D341Med (cell line): ENCODE measurements at places on chromosomes 16 and 17.

DNA sequence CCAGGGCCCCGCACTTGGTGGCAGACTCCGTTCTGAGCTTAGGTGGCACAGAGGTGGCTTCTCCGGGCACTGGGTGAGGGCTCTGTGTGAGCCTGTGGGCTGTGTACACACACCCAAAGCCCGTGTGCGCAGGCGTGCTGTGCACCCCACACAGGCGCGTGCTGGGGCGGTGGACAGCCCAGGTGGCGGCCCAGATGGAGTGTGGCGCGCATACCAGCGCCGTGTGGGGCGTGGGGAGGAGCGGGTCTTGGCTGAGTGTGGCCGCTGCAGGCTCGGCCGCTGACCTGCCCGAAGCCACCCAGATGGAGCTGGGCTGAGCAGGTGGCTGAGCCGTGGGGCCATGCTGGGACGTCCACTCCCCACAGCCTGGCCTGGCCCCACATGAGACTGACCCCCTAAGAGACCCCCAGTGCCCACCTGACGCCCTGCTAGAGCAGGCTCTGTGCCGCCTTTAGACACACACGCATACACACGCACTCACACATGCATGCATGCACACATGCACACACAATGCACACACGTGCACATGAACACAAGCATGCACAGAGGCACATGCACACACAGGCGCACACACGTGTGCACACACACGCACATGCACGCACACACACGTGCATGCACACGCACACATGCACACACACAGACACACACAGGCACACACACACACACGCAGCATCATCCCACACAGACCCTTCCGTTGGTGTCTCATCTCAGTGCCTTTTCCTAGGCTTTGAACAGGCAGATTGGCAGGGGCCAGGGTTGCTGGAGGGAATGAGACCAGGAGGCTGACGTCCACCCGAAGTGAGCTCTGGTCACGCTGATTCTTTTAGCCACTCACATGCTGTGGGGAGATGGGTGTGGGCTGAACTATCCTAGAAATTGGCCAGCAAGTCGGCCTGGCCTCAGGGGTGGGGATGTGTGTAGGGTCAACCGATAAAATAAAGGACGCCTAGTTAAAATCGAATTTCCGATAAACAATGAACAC is 2.1 kb downstream of the PRR35 start:
- DNase-seq: no peak

DNA sequence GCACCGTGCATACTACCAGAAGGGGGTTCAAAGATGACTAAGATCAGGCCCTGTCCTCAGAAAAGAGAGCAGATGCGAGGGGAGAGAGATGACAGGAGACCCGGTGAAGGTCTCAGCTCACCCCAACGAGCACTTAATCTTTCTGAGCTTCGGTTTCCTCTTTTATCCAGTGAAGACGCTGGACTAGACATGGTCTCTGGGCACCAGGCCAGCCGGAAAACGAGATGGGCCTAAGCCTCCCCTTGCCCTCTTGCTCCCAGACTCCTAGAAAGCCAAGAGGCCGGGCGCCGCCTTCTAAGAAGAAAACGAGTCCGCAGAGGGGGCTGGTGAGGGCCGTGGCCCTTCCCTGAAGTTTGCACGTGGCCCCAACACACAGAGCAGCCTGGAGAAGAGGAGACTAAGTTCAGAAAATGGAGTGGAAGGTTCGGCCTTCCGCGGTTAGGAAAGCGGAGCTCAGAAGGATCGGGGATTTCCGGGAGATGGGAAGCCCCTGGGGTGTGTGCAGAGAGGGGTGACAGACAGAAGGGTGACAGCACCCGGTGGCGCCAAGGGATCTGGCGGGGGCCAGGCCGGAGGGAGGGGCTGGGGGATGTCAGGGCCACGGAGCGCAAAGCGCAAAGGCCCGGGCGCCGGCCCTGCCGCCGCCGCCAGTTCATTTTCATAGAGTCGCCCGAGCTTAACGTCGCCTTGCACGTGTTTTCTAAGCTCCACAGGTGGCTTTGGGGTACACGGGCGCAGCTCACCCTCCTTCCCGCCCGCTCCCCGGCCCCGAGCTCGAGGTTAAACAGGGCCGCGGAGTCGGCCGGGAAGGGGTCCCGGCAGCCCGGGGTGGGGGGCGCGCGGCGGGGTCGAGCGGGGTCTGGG is 42.1 kb upstream of the BHLHA9 start:
- no peak for DNase-seq

GRCh38 chr17:68103148-68103547 is 67.6 kb downstream of the KPNA2 start:
- no peak for DNase-seq

GRCh38 chr17:15663176-15663575 is 20.9 kb downstream of the TRIM16 start:
- DNase-seq: no peak

DNA sequence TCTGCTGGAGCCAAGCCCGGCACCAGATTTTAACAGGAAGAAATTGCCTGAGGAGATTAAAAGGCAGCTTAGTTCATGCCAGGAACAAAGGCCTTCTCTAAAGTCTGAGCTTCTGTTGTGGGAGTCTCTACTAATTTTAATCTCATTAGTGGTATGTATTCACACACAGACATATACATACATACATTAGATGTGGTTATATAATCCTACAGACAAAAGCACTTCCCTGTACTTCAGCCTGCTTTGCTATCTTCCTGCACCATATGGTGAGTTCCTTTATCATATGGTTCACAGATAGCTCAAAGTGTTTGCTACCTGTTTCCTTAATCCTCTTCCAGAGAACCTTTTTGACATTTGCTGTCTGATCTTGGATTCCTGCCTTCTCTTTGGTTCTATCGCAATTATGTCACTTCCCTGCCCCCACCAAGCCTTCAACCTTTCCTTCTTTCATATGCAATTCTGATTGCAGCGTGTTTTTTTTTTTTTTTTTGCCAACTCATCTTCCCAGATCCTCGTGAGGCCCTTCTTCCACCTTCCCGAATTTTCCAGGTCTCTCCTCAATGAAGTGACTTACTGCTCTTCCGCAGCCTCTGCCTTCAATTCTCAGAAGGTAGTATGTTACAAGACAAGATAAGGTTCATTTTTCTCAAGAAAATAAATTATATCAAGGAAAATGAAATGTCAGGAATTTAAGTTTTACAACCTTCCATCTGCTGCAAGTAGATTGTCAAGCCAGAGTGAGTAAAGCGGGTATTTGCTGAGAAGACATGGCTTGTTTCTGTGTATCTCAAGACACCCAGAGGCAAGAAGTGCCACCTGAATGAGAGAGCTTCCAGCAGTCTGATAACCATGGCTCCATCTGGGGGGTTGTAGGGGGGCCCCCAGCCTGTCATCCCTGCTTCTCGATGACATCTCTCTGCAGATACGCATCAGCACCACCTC is 120.2 kb upstream of the CACNG3 start:
- DNase-seq: peak; percentile 68

GRCh38 chr16:69526831-69527655 is 38.7 kb upstream of the NFAT5 start:
- peak; percentile 43 for DNase-seq

DNA sequence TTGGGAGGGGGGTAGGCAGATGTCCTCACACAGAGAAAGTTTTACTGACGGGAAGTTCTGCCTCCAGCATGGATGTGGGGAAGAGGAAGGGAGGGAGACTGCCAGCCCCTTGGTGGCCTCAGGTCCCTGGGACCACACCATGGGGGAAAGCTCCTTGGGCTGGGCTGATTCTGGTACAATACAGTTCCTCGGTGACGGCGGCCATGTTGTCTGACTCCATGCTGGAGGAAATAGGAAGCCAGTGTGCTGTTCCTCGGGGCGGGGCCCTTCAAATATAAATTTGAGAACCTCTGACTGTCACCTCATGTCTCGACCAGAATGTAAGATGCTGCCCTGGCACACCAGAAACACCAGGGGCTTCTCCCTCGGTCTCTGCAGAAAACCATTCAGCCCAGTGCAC is 66.8 kb downstream of the CNGB1 start:
- no peak for DNase-seq

- no peak for DNase-seq
Observed at GRCh38 chr17:9917801-9918200, 12.7 kb upstream of the RCVRN start.

DNA sequence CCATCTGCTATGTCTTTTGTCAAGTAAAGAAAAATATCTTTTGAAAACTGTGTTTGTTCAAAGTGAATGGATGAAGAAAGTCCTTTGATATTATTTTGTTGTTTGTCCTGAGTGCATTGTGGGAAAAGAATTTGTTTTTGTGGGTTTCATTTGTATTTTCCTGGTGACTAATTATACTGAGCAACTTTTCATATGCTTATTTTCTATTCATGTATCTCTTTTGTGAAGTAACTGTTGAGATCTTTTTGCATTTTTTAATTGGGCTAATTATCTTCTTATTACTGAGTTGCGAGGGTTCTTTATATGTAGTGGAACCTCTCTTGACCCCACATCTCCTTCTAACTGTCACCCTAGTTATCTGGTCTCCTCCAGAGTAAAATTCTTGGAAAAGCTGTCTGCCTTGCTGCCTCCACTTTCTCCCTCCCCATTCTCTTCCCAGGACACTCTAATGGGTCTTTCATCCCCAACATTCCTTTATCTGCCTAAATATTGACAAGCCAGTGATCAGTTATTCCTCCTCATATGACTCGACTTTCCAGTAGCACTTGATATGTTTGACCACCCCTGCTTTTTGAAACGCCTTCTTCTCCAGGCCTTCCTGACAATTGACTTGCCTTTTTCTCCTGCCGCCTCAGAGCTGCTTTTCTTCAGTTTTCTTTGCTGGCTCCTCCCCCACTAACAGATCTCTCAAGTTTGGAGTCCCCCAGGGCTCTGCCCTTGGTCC is 117.6 kb upstream of the HAS3 start:
- no peak for DNase-seq

DNA sequence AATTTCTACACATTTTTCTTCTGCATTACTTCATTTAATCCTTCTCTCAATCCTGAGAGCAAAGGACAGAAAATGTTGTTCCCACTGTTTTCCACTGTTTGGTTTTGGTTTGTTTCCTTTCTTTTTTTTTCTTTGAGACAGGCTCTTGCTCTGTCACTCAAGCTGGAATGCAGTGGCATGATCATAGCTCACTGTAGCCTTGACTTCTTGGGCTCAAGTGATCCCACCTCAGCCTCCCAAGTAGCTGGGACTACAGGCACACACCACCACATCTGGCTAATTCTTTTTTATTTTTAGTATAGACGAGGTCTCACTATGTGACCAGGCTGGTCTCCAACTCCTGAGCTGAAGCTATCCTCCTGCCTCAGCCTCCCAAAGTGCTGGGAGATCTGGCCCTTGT is 7.0 kb upstream of the ZNF652 start:
- no peak for DNase-seq

- peak; percentile 50 for DNase-seq
Observed at GRCh38 chr16:20026361-20027072, 47.2 kb downstream of the GPR139 start.

DNA sequence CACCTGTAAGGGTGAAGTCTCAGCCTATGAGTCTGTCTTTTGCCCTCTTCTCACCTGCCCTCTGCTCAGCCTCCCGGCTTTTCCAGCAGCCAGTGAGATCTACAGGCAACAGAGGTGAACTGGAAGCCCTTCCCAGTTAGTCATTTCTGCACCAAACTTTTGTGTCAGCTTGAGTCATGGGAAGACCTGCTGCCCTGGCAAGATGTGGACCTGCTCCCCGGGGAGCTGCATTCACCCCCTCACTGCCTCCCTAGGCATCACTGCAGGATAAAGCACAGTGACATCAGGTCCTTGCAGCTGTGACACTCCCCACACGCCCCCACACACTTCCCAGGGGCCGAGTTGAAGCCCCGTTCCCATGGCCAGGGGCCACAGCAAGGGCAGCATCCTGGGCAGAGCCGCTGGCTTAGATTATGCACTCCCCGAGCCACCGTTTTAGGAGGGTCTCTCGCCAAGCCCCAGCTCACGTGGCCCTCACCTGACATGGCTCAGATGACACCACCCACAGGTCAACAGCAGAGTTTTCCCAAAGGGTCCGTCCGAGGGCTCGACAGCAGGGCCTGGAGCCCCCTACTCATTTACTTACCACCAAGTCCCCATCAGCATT is 6.5 kb upstream of the ABR start:
- DNase-seq: no peak

GRCh38 chr17:31967648-31968047 is 30.8 kb downstream of the SUZ12 start:
- no peak for DNase-seq

GRCh38 chr16:68793401-68793857 is 49.9 kb upstream of the TANGO6 start:
- DNase-seq: no peak
